ENCODE measurements at places on chromosomes 7 and 10. TPM values are rescaled to one million over a fixed set of nuclear protein-coding genes. Genes with fewer than 3 reads are reported as not detected.
A peak's percentile ranks its signal among the peaks of the same experiment; 100 is the strongest.

DNA sequence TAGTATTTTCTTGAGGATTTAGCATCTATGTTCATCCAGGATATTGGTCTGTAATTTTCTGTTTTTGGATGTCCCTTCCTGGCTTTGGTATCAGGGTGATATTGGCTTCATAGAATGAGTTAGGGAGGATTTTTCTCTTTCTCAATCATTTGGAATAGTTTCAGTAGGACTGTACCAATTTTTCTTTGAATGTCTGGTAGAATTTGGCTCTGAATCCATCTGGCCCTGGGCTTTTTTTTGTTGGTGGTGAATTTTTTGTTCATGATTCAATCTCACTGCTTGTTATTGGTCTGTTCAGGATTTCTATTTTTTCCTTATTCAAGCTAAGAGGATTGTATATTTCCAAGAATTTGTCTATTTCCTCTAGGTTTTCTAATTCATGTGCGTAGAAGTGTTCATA lies 192.7 kb downstream of the KIF20B start:
- no peak for DNase-seq

DNA sequence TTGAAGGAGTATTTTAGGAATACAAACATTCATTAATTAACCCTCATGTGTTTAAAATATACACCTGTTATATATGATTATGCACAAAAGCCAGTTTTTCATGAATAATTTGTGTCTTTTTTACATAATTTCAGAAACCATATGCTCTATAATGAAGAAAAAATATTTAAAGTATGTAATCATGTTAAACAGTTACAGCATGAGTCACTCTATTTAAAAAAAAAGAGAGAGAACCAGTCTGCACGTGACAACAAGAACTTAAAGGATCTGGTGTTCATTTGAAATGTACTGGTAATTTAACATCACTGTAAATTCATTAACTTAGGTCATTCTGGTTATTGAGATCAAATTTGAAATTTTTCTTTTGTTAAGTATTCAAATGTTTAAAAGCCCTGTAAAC lies 228.5 kb downstream of the CACNB2 start:
- no peak for DNase-seq

DNA sequence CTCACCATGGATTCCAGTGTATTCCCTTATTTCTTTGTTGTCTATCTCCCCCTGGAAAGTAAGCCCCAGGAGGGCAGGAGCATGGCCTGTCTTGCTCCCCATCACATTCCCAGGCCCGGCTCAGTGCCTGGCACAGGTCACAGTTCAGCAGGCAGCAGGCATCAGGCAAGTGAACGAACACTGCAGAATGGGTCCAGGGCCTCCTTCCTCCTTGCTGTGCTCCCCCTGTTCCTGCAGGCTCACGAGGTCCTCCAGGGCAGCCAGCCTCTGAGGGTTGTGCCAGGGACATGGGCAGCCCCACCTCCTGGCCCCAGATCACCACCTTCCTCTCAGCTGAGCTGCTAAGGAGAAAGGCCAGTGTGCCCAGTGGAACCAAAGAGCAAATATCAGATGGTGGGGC lies 41.8 kb downstream of the PDLIM1 start:
- no peak for DNase-seq

DNA sequence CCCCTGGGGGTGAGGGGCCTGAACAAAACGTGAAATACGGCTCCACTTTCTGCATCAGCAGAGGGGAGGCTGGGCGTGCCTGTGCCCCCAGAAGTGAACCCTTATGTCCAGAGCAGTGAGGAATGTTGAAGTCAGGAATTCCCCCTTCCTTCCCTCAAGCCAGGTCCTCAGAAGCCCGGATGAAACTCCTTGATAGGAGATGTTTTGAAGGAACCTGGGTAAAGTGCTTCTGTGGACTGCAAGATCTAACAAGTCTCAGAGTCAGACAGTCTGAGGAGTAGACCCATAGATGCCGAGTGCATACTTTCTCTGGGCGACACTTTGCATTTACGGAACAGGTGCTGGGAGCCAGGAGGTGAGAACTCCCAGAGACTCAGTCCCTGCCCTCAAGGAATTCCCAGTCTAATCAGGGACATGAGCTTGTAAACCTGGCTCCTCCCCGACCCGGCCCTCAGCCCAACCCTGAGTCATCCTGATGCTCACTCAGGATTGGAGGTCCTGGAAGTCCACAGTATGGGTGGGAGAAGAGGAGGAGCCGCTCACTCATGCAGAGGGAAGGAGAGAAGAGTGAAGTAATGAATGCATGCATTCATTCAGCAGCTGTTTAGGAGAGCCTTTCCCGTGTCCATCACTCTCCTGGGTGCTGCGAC lies 179.5 kb upstream of the ITGB1 start:
- no peak for DNase-seq

DNA sequence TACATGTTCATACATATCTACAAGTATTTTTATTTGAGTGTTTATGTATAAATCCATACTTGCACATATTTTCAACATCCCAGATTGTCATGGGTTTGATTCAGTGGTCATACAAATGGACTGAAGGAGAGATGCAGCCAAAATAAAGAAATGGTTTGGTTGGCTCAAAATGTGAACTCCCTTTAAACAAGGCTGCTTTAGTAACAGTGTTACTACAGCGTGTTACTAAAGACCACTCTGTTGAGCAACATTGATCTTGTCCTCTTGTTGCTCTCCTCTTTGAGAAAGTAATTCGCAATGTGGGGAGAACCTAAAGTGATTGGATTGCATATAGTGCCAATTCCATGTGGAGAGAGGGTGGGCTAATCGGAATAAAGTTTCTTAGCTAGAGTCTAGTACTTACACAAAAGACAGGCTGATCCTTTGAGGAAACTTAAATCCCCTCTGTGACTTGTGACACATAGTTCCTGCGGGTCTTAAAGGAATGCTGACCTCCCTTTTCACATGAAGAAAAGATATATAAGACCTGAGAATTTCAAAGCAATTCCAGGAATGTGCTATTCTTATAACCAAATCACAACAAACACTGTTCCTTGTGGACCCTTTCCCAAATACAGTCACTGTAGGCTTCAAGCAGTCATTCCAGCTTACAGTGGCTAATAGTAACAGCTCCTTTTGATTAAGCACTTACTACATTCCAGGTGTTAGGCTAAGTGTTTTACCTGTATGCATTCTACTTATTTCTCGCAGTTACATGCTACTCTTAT lies 144.3 kb downstream of the FZD1 start:
- no peak for DNase-seq

DNA sequence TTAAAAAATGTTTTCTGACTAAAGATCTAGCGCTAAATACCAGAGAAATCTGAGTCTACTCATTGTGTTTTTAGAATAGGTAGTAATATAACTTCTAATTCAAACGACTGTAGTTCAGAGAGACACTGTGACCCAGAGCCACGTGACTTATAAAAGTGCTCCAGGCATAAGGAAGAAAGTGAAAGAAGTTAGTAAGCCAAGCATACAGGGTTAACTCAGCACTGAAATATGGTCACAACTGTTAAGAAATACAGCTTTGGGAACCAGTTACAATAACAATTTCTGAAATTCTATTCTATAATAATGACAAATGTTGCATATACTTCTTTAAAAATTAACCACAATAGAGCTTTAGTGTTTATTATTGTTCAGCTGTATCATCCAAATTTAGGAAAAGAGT lies 119.1 kb downstream of the TFEC start:
- no peak for DNase-seq

GRCh38 chr10:30398788-30399187 lies 35.2 kb upstream of the MAP3K8 start:
- DNase-seq: no peak

DNA sequence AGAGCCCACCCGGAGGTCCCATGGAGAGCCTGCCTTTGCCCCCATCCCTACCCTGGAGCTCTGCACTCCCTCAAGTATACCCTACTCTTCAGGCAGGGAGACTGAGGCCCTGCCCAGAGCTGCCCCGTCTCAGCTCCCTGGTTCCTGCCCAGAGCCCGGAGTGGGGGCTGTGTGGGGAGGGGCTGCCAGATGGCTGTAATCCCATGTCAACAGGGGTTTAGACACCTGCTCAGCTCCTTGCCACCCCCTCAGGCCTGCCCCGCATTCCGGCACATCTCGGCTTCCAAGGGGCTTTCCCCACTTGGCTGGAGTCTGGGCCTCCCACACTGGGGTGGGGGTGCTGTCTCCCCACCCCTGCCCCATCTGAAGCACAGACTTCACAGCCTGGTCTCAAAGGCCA lies 20.9 kb upstream of the LFNG start:
- DNase-seq: no peak

DNA sequence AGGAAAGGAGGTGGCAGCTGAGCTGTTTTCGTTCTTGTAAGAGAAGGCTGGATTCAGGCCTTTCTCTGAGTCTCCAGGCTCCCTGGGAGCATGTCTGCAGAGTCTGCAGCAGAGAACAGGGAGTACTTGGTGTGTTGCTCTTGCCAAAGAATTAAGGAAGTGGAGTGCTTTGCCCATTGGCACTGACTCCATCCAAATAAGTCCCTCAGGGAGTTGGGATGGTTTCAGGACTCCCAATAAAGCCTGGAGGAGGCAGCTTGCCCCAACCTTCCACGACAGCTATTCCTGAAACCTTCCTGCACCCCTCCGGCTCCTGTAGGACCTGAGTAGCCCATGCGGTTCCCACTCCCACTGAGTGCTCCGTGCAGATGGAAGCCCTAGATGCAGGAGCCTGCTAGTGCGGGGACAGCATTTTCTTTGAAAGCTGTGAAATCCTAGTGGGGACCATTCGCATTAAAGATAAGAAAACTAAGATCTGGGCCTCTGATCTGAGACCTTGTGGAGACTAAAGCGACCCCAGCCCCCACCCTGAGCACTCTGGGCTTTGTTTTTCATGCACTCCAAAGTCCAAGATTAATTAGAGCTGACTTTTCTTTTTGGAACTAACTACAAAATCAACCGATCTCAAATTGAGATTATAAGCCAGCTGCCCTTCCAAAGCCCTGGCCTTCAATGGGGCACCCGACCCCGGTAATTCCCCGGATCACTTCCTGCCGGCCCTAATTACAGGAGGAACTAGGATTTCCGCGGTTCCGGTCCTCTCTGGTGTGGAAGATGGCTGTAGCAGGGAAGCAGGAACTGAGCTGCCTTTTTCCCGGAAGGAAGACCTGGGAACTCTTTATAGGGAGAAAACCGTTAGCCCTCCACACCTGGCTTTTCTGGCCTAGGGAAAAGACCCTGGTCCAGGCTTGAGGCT lies 110.2 kb downstream of the COL13A1 start:
- DNase-seq: peak; percentile 55

DNA sequence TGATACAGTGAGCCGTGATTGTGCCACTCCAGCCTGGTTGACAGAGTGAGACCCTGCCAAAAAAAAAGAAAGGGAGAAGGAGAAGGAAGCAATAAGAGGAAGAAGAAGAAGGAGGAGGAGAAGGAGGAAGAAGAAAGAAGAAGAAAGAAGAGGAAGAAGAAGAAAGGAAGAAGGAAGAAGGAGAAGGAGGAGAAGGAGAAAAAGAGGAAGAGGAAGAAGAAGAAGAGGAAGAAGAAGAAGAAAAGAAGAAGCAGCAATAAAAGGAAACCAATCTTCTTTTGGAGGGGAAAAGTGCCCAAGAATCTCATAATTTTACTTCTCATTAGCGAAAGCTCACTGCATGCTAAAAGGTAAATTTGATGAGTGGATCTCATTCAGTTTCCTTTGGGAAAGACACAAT lies 85.7 kb upstream of the GLCCI1 start:
- no peak for DNase-seq

SYT15B gene
- total RNA-seq: not detected

CTAGE4 gene
- 17.8 TPM for total RNA-seq

HABP2 gene
- total RNA-seq: not detected
